Stimulated activated CD8-positive, alpha-beta memory T cell treated with anti-CD3 and anti-CD28 coated beads, Interleukin-4, amount 100 ng/mL, for 4 hours (primary cell): ENCODE measurements at places on chromosomes 6 and 20.

DNA sequence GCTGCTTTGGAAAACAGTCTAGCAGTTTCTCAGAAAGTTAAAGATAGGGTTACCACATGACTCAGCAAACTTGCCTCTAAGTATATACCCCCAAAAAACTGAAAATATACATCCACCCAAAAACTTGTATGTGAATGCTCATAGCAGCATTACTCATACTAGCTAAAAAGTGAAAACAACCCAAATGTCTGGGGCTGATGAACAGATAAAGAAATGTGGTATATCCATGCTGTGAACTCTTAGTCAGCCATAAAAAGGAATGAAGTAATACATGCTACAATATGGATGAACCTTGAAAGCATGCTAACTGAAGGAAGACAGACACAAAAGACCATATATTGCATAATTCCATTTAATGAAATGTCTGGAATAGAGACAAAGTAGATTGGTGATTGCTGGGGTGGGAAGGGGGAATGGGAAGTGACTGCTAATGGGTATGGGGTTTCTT lies 79.9 kb upstream of the GLP1R start:
- DNase-seq = no peak

- no peak for DNase-seq
These were observed 6.1 kb downstream of the SIRPG start for GRCh38 chr20:1651268-1652058.

- DNase-seq = no peak
These were observed 608.4 kb downstream of the EPHA7 start for GRCh38 chr6:92810913-92811312.

GRCh38 chr6:43268355-43268700 lies 25.0 kb downstream of the TTBK1 start:
- DNase-seq = no peak
